ENCODE measurements at places on chromosomes 3 and 15.

DNA sequence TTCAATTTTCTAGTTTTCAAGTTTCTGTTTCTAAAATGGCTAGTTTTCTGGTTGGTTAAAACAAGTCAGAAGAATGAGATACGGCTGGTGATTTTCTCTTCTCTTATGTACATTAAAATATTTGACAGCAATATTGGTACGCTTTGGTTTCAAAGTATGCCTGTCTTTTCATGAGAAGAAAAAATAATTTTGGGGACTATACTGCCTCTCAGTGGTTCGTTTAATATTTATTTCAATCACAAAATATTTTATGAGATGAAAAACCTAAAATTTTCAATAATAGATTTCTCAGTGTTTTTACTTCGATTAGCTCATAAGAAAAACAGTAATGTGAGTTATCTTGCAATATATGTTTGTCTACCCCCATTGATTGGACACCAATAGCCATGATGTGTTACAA is 72.8 kb upstream of the AADACL2 start:
- no peak for DNase-seq

GRCh38 chr3:170037463-170038433 is at the start of gene GPR160:
Gene GPR160, plus strand, starts transcription at chr3:170037995. Its CDS starts 45,978 bp downstream, at chr3:170083973.
- peak; percentile 57 for DNase-seq

DNA sequence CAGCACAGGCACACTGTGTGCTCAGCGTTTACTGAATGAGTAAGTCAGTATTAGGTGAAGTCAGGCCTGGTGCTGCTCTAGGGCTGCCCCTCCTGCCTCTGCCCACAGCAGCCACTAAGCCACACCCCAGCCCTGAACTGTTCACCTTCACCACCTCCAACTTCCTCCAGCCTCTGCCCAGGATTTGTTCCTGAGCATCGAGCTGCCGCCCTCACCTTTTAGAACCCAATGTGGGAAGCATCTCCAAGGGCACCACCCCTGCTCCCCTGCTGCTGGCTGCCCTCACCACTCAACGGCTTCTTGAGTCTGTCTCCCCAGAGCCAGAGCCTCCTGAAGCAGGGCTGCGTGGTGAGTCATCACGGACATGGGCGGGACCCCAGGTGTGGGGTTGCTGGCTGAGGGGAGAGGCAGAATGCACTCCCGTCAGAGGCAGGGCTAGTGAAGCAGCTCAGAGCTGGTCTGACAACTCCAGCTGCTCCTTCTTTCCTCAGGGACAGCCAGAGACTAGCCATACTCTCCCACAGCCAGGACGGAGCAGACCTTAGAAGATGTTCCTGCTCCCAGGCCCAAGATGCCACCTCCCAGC is 5.8 kb downstream of the HYAL2 start:
- no peak for DNase-seq

DNA sequence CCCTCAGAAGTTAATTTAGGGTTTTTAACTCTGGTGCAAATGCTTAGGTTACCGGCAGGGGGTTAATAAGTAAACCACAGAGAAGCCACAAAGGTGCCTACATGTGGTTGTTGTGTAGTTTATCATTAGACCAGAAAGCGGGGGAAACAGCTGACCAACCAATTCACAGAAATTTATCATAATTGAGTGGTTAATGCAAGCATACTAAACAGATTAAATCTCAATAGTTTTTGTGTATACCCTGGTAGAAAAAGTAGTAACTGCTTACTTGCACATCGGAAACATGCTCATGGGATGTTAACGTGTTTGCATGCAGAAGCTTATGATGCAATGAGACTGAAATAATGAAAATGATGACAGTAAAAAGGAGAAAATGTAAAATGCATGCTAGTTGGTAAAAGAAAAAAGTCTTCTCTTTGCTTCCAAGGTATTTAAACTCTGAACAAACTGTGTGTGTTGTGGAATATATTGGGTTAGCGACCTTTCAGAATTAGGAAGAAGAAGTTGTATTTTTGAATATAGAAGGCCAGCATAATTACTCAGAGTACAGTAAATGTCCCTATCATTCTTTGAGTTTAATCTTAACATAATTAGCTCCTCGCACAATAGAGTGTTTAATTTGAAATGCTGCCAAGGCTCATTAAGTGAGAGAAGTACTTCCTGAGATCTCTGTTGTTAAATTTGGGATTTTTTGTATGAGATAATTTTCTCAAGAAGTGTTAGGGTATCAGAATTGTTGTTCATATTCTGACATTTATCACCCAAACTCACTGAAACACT is 316.2 kb downstream of the PTPRG start:
- no peak for DNase-seq

DNA sequence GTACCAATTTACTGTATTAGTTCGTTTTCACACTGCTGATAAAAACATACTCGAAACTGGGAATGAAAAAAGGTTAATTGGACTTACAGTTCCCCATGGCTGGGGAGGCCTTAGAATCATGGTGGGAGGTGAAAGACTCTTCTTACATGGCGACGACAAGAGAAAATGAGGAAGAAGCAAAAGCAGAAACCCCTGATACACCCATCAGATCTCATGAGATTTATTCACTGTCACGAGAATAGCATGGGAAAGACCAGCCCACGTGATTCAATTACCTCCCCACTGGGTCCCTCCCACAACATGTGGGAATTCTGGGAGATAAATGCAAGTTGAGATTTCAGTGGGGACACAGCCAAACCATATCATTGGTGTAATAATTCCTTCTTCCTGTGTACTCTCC is 69.6 kb downstream of the C3orf20 start:
- DNase-seq = no peak

GRCh38 chr15:25058080-25058785 is 103.4 kb downstream of the SNRPN start:
- no peak for DNase-seq

- peak; percentile 63 for DNase-seq
Measured at GRCh38 chr3:57227930-57228751, 612 bp downstream of the APPL1 start.

DNA sequence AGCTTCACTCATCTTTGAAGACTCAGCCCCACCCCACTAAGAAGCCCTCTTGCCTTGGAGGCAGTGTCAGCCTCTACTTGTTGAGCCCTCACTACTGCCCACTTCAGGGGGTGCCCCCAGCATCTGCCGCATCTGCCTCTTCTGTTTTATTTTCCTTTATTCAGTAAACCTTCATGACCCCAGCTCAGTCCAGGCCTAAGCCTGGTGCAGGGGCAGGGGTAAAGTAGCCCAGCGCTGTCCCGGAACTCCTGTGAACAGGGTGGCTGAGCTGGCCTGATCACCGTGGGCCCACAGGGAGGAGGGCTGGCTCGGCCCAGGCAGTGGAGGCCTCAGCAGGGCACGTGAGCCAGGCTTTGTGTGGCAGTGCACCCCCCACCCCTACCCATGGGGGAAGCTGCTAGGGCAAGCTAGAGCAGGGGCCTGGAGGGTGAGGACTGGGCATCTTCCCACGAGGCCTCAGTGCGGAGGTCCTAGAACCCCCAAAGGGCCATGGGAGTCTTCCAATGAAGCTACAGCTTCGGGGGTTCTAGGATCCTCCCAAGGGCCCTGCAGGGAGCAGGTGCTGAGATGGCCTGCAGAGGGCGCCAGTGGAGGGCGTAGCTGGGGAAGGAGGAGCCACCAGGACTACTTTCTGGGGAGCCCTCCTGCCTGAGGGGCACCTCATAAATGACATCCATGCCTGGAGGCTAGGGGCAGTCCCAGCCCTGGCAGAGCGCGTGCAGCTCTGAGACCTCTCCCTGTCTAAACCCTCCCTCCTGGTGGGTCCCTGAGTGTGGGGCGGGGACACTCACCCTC is 36.0 kb downstream of the TSPAN3 start:
- no peak for DNase-seq

DNA sequence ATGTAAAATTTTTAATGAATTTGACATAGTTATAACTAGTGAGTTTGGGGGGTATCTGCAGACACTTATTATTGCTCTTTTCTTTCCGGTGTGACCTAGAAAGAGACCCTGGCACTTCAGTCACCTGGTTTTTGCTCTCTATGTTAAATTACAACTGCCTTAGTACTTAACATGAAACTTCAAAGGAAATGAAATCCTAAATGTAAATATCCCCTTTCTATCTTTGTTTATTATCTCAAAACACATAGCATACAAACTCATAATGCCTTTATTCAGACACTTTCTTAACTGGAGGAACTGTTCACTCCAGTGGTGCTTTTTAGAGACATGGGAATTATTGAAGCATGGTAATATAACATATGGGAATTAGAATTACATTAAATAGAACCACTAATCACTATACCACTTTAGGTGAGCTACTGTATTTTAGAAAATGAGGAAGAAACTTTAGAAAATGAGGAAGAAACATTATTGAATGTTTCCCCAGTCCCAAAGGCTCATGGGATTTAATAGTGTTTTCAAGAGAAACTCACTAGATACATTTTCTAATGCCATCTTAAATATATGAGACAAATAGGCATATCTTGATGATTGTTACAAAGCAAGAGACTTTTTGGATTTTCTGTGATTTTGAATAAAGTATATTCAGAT is 119.5 kb upstream of the MLF1 start:
- no peak for DNase-seq

DNA sequence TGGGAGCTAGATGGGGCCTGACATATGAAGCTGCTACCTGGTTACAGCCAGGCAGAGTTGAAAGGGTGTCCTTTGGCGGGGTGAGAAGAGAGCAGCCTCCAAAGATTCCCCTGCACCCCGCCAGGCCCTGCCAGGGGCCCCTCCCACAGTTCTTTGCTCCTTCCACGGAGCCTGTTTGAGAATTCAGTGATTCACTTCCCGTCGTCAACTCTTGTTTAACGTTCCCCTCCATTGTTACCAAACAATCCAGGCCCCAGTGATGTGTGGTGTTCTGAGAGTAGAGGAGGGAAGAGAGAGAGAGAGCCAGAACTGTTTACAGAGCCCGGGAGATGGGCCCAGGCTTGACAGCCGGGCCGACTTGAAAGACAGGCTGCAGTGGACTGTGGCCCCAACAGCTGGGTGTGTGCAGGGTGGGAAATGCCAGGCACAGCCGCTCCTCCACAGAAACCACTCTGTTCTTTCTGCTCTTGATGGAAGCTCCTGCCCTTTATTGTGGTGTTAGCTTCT is 81.5 kb downstream of the SMAD3 start:
- DNase-seq = no peak

Measured in heart right ventricle (tissue), 16 donors.